Psoas muscle (tissue), 8 donors: ENCODE measurements at places on chromosomes 6 and 20. TPM values are rescaled to one million over a fixed set of nuclear protein-coding genes. Genes with fewer than 3 reads are reported as not detected.

The GLP1R gene
- total RNA-seq: not detected

The SYNDIG1 gene
- not detected for total RNA-seq

DNA sequence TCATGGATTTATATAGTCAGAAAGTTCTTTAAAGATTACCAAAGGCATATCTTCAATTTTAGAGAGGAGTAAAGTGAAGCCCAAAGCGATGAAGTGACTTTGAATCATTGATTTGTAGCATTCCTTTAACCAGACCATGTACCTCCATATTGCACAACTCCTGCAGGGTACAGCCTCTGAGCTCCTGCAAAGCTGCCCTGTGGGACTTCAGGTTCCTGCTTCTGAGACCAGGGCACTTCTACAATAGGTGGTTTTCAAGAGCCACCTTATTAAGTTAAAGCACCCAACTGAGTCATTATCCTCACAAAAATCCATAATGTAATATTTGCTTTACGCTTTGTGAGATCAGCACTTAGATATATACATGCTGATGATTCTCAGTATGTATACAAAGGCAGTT lies 270.7 kb upstream of the RGS17 start:
- DNase-seq: no peak

The PRICKLE4 gene
- 0.80 TPM for total RNA-seq

DNA sequence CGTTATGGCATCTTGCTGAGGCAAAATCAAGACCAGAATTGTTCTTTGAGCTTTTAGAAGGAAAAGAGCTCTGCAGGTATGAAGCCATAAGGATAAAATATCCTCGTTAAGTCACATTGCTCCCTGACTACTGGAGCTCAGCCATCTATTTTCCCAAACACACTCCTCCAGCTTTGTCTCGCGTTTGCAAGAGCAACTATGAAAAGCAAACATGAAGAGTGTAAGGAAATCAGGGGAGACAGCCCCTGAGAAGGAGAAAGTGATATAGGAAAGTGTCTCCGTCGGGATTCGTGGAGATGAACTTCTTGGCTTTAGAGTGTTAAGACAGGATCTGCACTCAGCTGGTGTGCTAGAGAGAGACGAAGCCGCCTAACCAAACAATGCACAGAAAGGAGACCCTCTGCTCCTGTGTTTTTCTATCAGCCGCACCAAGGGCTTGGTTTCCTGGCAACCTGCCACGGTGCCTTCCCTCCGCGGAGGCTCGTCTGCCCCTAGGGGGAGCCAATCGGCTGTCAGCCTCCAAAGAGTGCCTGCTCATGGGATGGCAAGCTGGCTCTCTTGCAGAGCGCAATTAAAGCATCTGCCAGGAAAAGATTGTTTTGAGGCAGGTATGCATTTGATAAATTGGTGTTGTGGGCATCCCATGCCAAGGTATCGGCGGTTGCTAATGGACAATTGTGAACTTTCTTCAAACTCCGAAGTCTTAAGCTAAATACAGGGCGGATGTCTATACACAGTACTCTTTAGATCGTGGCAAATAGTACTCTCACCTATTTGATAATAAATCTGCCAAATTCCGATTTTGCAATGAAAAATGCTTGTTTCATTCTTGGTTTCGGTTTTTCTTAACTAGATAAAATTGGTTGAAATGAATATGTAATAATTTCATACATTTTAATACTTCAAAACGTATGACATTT lies 603.2 kb downstream of the RNF144B start:
- DNase-seq: peak; percentile 49

GRCh38 chr6:19988555-19988954 lies 151.4 kb downstream of the ID4 start:
- no peak for DNase-seq
